ENCODE measurements at places on chromosomes 12 and 14. TPM values are rescaled to one million over a fixed set of nuclear protein-coding genes. Genes with fewer than 3 reads are reported as not detected.

The LALBA gene
- not detected for total RNA-seq

The ISM2 gene
- total RNA-seq = not detected

The B4GALNT1 gene
- 77.3 TPM for total RNA-seq

The RAD51AP1 gene
- total RNA-seq = 64.2 TPM

The RASAL1 gene
- not detected for total RNA-seq

The GSG1 gene
- 0.15 TPM for total RNA-seq

The SNRPF gene
- 32.6 TPM for total RNA-seq
